ENCODE measurements at places on chromosomes 7 and 10.

DNA sequence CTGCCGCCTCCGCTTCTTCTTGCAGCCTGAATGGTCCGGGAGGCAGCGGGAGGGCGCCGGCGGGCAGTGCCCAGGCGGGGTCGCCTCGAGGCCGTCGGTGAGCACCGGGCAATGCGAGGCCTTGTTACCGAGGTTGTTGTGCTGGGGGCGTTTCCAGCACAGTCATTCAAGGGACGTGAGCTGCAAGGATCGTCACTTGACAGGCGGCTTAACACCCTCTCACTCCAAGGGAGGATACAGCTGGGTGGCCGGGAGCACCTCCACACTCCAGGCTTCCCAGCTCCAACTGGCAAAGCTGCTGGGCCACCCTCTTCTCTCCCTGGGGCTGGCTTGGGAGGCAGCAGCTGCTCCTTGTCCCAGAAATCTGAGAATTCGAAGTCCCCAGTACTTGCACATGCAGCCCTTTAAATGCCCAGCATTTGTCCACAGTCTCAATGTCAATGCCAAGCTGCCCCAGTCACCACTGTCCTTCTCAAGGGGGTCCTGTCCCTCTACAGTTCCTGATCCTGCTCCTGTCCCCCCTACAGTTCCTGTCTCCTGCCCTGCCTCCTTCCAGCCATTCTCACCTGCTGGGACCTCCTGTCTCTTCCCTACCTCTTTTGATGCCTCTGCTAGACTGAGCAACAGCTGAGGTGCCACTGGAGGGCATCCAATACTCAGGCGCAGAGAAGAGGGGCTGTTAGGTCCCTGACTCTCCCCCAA, 4.4 kb upstream of the HOXA11 start:
- DNase-seq = no peak

DNA sequence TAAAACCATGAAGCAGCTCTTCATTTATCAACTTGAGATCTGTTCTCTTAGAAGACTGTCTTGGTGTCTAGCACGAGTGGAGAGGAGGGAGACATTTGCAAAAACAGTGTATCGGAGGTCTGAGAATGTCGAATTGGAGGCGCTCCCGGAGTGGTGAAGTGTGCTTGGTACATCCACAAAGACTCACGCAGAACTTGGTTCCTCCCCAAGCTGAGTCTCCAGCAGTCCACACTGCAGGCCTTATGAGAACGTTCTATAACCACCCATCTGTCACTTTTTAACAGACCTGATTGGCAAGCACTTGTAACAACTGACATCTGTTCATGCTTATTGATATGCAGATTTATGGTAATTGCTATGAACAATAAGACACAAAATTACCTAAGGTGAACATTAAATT, 261.6 kb downstream of the CELF2 start:
- no peak for DNase-seq

DNA sequence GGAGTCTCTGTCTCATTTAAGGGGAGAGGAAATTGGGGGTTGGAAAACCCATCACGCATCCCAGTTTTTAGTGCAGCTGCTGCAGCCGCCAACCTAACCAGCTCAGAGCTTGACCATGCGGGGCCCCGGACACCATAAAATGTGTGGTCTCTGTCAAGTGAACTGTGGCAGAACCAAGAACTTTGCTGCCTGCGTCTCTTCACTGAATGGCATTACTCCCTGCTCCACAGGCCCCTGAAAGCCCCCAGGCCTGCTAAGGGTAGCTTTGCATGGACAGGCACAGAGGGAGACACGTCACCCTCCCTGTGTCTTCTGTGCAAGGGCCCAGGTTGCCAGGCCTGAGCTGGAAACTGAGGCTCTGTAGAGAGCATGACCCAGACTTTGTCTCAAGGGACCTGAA, 144.6 kb upstream of the GPR26 start:
- DNase-seq = no peak

DNA sequence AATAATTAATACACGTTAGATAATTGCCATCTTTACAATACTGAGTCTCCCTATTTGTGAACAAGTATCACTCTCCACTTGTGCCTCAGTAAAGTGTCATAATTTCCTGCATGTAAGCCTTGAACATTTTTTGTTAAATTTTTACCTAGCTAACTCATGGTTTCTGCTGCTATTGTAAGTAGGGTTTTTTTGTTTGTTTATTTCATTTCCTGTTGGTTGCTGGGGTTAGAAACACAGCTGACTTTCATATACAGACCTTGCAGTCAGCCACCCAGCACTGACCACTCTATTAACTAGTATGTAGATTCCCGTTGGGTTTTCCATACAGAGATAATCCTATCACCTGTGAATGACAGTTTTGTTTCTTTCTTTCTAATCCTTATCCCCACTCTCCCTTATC, 133.3 kb downstream of the MPP7 start:
- DNase-seq = no peak

GRCh38 chr7:19369806-19370205, 224.6 kb upstream of the FERD3L start:
- DNase-seq = no peak

GRCh38 chr7:757741-758163, 30.7 kb upstream of the PRKAR1B start:
- no peak for DNase-seq
